ENCODE measurements at places on chromosomes 3 and 15. TPM values are rescaled to one million over a fixed set of nuclear protein-coding genes. Genes with fewer than 3 reads are reported as not detected.
A peak's percentile ranks its signal among the peaks of the same experiment; 100 is the strongest.

DNA sequence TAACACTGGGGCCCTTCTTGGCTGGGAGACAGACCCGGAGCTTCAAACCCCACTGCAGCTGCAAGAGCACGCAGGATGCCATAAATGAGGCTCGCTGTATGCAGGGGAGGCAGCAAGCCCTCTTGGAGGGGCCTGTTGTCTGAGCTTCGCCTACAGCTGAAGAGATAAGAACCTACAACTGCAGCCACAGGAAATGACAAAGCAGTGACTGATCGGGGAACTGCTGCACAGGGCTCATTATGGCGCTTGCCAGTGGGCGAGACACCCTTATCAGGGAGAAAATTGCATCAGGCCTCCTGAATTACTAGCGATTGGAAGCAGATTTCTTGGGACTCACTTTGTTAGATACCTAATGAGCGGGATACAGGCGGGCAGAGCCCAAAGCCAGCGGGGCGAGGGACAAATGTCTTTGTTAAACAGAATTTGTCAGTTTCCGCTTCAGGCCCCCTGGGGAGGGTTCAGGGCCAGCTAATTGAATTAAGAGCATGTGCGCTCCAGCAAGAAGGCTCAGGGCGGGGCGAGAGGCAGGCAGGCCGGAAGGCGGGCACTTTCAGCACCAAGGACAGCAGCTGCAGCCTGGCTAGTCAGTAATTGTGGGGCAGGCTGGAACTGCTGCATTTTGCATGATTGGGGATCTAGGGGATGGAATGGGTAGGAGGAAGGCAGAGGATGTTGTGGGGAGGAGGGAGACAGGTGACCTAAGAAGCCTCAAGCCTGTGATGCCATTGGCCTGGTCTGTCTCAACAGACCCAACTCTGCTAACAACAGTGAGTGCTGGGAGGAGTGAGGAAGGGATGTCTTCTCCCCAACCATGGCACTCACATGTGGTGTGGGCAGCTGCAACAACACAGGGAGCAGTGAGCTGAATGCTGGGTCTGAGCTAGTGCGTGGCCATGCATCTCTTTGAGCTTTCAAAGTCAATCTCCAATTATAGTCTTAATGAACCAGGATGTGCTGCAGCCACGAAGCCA, 55.3 kb downstream of the CCDC33 start:
- DNase-seq = peak; percentile 66

DNA sequence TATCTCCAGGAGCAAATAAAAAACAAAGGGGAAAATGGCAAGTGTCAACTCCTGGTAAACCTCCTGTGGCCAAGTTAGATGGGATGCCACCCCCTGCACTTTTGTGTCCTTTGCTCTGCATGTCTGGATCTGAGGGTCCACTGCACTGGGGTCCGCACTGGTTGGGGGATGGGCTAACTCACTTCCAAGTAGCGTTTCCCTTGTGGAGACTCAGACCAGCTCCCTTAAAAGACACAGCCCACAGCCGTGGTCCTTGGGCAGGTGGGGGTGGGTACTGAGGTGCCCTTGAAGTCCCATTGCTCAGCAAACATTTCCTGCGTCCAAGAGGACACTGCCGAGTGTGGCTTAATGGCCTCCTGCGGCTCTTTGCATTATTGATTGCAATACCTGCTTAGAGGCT, 188.2 kb downstream of the MEGF11 start:
- DNase-seq = no peak

DNA sequence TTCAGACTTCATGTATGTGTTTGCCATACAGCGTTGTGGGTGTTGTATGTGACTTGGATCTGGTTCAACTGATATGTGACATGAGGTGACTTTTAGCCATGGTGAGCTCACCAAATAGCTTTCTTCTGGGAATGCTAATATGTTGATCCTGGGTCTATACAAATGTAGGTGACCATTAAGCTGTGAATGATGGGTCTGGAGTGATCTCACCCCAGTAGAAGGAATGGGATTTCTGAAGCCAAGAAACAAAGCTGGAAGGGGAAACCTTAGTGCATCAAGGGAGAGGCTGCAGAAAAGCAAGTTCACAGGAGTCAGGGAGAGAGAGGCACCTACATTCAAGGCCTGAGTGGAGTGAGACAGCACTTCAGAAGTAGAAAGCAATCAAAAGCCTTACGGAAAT, 421.0 kb upstream of the THRB start:
- DNase-seq = no peak

DNA sequence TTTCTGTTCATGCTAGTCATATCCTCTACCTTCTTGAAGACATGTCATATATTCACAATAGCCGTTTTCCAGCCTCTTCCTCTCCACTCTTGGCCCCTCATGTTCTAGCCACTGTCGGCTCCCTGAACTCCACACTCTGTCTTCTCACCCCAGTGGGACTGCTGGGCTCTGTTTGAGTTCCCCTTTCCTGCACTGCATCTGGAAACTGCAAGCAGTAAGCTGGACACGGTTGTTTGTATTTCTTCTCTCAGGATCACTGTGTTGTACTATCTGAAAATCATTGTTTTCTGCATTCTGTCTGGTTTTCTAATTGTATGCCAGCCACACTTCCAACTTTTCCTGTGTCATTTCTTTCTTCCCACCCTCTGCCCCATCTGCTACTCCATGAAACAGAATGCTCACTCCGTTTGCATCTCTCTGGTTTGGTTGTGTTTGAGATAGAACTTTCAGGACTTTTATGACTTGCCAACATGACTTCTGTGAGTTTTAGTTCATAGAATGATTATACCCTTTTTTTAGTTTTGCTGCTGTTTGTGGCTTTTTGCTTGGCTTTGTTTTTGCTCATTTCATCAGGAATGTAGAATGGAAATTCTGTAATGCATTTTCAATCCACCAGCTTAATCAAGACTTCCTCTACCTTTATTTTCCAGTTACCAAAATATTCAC, 192.3 kb downstream of the PLCL2 start:
- no peak for DNase-seq

The APOD gene
- 42.1 TPM for total RNA-seq

- DNase-seq = no peak
Measured at GRCh38 chr3:3172627-3173026, 6.9 kb downstream of the CRBN start.

The PRTG gene
- 0.75 TPM for total RNA-seq

DNA sequence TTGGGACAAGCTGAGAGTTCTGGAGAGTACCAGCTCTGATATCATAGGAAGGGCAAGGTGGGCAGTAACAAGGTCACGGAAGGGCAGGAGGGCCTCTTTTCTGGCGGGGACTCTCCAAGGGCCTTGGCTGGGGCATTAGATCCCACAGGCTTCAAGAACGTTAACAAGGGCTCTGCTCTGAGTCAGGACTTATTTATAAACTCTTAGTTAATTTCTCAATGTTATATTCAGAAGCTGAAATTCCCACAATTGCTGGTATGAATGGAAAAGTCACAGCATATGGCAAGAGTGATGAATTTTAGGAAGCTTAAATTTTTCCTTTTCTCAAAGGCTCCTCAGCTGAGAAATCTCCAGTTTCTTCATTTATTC, 320.2 kb upstream of the TBC1D5 start:
- no peak for DNase-seq

The TJP1 gene
- total RNA-seq = 69.9 TPM

- no peak for DNase-seq
Measured at GRCh38 chr3:71132995-71133730, 450.4 kb downstream of the FOXP1 start.

DNA sequence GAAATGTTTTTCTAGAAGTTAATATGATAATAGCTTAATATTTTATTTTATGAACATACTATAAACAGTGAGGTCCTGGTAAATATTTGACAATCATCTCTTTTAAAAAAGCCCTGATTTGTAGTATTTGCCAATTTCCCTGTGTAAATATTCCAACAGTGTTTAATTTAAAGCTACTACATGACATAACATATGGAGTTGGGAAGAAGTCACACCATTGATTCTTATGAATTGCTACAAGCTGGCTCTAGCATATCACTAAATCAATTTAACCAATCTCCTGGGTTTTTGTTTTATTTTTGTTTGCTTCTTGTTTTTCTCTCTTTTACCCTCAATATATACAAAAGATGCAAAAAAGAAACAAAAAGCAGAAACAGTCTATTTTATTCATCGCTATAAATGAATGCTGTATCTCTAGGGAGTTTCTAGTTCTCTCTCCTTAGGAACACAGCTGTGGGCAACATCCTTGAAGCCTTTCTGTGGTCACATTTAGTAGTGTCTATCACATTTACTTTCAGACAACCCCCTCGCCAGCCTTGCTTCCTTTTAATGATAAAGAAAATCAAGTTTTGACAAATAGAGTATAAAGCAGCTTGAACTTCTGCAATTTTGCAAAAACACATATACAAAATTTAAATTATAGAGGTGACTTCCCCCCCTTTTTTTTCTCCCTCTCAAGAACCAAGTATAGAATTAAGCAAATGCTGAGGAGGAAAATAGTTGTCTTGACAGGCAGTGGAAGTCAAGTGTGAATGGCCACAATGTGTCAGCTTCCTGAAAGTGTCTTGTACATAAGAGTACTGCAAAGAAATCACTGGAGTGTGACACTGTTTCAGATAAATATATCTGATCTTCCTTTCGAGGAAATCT, 21.4 kb downstream of the CCR1 start:
- no peak for DNase-seq

DNA sequence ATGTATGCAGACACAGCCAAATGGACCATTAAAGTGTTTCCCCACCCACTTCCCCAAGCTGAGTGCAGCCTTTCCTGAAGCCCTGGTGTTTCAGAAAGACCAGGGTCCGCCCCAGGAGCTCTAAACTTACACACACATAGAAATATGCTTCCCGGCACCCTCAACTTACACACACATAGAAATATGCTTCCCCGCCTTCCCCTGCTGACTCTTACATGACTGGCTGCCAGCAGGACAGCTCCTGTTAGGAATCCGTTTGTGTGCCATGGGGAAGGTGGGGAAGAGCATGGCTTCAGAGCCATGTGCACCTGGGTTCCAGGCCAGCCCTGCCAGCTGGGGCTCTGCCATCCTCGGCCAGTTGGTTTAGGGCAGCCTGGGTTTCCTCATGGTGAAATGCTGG, 3.6 kb downstream of the CLEC3B start:
- DNase-seq = no peak

DNA sequence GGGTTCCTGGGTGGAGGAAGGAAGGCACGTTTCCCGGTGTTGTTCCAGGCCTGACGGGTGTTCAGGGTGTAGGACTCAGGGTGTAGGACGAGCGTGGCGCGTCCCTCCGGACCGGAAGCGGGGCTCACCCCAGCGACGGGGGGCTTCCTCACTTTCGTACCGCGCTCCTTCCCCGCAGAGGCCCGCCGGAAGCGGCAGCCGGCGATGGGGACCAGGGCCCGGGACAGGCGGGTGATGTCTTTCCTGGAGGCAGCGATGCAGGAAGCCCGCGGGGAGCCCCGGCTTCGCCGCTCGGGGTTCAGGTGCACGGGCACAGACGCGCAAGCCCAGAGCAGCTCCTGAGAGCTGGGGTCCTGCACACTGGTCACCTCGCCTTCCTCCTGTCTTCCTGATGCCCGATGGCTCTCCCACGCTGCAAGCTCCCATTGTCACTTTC, 13.4 kb downstream of the FOXL2NB start:
- DNase-seq = no peak

- DNase-seq = no peak
Measured at GRCh38 chr15:99504823-99505551, 60.8 kb upstream of the MEF2A start.

The GOLGA6D gene
- not detected for total RNA-seq

The POPDC2 gene
- total RNA-seq = 15.0 TPM

DNA sequence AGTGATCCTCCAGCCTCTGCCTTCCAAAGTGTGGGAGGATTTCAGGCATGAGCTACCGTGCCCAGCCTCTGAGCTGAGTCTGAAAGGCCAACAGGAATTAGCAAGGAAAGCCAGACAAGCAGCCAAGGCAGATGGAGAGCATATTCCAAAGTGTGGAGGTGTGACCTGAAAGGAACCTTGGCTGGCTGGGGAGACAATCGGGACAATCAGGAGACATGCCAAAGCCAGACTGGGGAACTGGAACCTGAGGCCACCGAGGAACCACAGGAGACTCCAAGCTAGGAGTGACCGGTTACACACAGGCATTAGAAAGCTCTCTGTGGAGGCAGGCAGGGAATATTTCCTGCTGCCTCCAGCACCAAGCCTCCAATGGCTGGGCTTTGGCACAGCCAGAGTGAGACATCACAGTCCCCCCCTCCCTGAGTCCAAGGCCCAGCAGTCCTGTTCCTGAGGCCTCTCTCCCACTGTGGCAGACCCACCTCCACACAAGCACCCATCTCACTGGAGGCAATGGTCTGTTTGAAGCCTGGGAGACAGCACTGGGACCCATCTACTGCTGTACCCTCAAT, 4.5 kb upstream of the C15orf39 start:
- no peak for DNase-seq

The MAPK6 gene
- total RNA-seq = 47.5 TPM

GRCh38 chr15:66117841-66118240, 135.7 kb downstream of the MEGF11 start:
- no peak for DNase-seq

- DNase-seq = peak; percentile 54
Measured at GRCh38 chr15:50798684-50799083, 33.2 kb upstream of the SPPL2A start.

GRCh38 chr3:181735911-181736310, 24.2 kb downstream of the SOX2 start:
- no peak for DNase-seq

GRCh38 chr3:55491296-55491816, 4.2 kb upstream of the WNT5A start:
- peak; percentile 43 for DNase-seq

The CMSS1 gene
- 29.9 TPM for total RNA-seq

The RFTN1 gene
- 25.7 TPM for total RNA-seq

DNA sequence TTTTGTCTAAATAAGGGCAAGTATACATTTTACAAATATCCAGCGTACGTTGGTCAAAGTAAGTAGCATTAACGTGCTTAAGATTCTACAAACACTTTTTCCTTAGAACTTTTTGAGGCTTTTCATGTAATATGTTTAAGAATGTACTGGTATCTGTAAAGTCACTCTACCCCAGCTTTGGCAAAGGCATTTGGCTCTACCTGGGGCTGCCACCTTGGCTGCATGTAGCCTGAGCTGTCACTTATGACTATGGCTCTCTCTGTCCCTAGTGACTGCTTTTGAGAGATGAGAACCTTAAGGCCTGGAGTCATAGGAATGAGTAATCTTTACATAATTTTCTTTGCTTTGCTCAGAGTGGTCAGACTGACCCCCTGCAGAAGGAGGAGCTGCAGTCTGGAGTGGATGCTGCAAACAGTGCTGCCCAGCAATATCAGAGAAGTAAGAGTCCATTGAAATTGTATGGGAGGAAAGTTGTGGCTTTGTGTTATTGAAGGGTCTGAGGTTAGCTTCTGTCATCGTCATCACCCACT, 61.2 kb downstream of the IQGAP1 start:
- DNase-seq = no peak
